ENCODE measurements at places on chromosomes 3 and 15. TPM values are rescaled to one million over a fixed set of nuclear protein-coding genes. Genes with fewer than 3 reads are reported as not detected.

The TERC gene
- 37.7 TPM for total RNA-seq

The ZNF774 gene
- 1.1 TPM for total RNA-seq

The EFHB gene
- 0.28 TPM for total RNA-seq

The NR1I2 gene
- not detected for total RNA-seq

The CHRM5 gene
- total RNA-seq: under 0.01 TPM

The ANKRD63 gene
- not detected for total RNA-seq

The PLA1A gene
- 0.83 TPM for total RNA-seq

The KLHL40 gene
- not detected for total RNA-seq

The COL6A6 gene
- 1.2 TPM for total RNA-seq

The MTHFS gene
- total RNA-seq: 19.1 TPM

The RSL24D1 gene
- total RNA-seq: 106 TPM

The SCAANT1 gene
- not detected for total RNA-seq

The VPS39 gene
- 38.5 TPM for total RNA-seq

The SAMD7 gene
- not detected for total RNA-seq

The MYO5C gene
- total RNA-seq: 0.09 TPM

The TMC3 gene
- total RNA-seq: not detected

The TMCC1 gene
- 9.4 TPM for total RNA-seq

The SENP8 gene
- 2.6 TPM for total RNA-seq

The CISH gene
- total RNA-seq: 0.57 TPM

The KCNMB3 gene
- 1.1 TPM for total RNA-seq

The ACKR4 gene
- 1.4 TPM for total RNA-seq

The CLRN1 gene
- total RNA-seq: not detected

The HCN4 gene
- total RNA-seq: not detected

The DCUN1D1 gene
- 37.8 TPM for total RNA-seq

The SLC27A2 gene
- 0.92 TPM for total RNA-seq

The TUSC7 gene
- not detected for total RNA-seq

The SERPINI1 gene
- 1.7 TPM for total RNA-seq

The CX3CR1 gene
- total RNA-seq: not detected

The PLSCR2 gene
- not detected for total RNA-seq

The RAD54L2 gene
- total RNA-seq: 13.5 TPM

The FAM3D gene
- not detected for total RNA-seq

The EFCC1 gene
- total RNA-seq: not detected

The ABHD17C gene
- 12.1 TPM for total RNA-seq

The RHCG gene
- total RNA-seq: 0.14 TPM

The COL6A5 gene
- not detected for total RNA-seq

The CYP1A2 gene
- total RNA-seq: not detected

The IGSF11 gene
- 0.14 TPM for total RNA-seq

The SNTN gene
- not detected for total RNA-seq

The LRRC31 gene
- total RNA-seq: not detected

The OR5K2 gene
- not detected for total RNA-seq

The SERPINI2 gene
- total RNA-seq: not detected

The NAALADL2 gene
- 13.7 TPM for total RNA-seq

The MLH1 gene
- 43.8 TPM for total RNA-seq

The ZNF385D gene
- total RNA-seq: 0.14 TPM

The TJP1 gene
- total RNA-seq: 47.9 TPM

The MYRIP gene
- under 0.01 TPM for total RNA-seq

The VILL gene
- total RNA-seq: 6.7 TPM

The RTP1 gene
- total RNA-seq: not detected

The NAA80 gene
- total RNA-seq: 1.7 TPM
